ENCODE measurements at places on chromosomes 5 and 9. TPM values are rescaled to one million over a fixed set of nuclear protein-coding genes. Genes with fewer than 3 reads are reported as not detected.

Gene GBA2
- total RNA-seq, result 93.4 TPM

Gene LHFPL2
- 11.0 TPM for total RNA-seq

Gene CCDC192
- total RNA-seq, result not detected

DNA sequence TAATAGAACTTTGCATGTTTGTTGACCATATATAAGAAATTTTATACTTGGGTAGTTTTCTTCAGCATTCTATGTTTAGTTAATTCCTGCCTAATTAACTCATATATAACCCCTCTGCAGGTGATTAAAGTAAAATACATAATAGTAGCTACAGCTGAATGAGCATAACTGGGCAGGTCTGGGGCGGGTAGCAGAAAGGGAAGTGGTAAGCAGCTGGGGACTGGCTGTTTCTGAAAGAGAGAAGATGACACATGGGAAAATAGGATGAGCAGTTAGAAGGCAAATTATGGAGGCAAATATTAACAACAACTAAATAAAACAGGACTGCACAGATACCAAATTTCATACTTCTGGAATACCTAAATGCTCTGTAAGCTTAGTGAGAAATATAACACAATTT, 128.1 kb downstream of the CPLANE1 start:
- no peaks in the 10 kb centered on the region for H3K27me3 ChIP-seq
- no peak overlapping the region for H3K27ac ChIP-seq
- H3K4me1 ChIP-seq, result peaks cover 8% of the 10 kb centered on the region
- H3K4me3 ChIP-seq, result no peak overlapping the region
- H3K36me3 ChIP-seq, result peaks cover 21% of the 10 kb centered on the region

Gene BRINP1
- total RNA-seq, result not detected

- H3K27me3 ChIP-seq, result no peaks in the 10 kb centered on the region
- no peak for DNase-seq
- peak overlapping the region; percentile 50 for H3K4me3 ChIP-seq
- H3K36me3 ChIP-seq, result peaks cover 4% of the 10 kb centered on the region
- peak overlapping the region; percentile 46 for H3K27ac ChIP-seq
- H3K4me1 ChIP-seq, result peaks cover 78% of the 10 kb centered on the region
Observed at GRCh38 chr9:133116346-133117231, 4.5 kb downstream of the RALGDS start.

DNA sequence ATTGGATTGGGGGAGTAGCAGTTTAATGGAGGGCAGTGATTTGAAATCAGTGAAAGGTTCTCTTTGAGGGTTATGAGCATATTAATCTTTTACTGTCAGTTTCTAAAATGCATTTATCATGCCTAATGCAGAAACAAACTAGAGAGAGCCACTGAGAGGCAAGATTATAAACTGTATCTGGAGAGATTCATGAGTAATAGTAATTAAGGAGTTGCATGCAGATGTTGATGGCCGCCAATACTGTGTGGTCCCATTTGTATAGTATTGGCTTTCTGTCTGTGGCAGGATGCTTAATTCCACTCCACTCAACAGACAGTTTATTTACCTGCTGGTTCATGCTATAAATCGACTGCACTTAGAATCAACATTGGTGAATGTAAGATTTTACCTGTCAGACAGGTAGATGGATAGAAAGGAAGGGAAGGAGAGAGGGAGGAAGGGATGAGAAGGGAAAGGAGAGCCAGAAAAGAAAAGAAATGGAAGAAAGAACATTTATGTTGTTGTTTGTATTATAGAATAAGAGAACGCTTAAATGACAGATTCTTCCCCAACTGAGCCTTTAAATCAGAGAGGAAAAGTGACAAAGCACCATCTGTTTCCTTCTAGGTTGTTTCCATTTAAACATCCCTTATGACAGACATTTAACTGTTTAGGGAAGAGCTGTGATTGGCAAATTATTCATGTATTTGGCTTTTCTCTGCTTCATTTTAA, 146.5 kb downstream of the PAM start:
- H3K27me3 ChIP-seq, result no peaks in the 10 kb centered on the region
- no peak overlapping the region for H3K4me3 ChIP-seq
- no peak overlapping the region for H3K27ac ChIP-seq
- no peak for DNase-seq
- H3K4me1 ChIP-seq, result no peaks in the 10 kb centered on the region

DNA sequence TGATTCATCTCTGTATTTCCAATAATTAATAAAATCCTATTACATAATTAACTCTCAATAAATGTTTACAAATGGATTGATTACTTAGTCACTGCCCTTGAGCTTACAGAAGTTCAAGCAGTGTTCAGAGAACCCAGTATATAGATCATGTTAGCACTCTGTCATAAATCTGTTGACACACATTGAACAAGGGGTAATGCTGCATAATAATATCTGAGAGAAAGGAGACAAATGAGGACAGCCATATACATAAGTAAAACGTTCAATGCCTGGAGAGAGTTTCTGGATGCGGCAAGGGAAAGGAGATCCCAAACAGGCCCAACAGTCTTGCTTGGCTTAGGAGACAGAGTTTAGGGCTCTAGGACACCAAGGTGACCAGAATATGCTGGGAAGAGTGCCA, 270.2 kb downstream of the FBXL17 start:
- H3K4me3 ChIP-seq, result no peak overlapping the region
- peaks cover 5% of the 10 kb centered on the region for H3K4me1 ChIP-seq
- no peak overlapping the region for H3K27ac ChIP-seq
- no peaks in the 10 kb centered on the region for H3K27me3 ChIP-seq
- no peak for DNase-seq

Gene MFAP3
- total RNA-seq, result 20.8 TPM

Gene PTTG1
- total RNA-seq, result 15.3 TPM

Gene TESK1
- 51.9 TPM for total RNA-seq

Gene ALDOB
- total RNA-seq, result not detected

- no peak overlapping the region for H3K4me3 ChIP-seq
- no peaks in the 10 kb centered on the region for H3K4me1 ChIP-seq
- no peak overlapping the region for H3K27ac ChIP-seq
- H3K27me3 ChIP-seq, result no peaks in the 10 kb centered on the region
Observed at GRCh38 chr5:84478603-84479002, 93.9 kb upstream of the EDIL3 start.

GRCh38 chr9:5448461-5449435, 1.6 kb upstream of the CD274 start:
- peaks cover 19% of the 10 kb centered on the region for H3K36me3 ChIP-seq
- peak overlapping the region; percentile 95 for H3K4me3 ChIP-seq

DNA sequence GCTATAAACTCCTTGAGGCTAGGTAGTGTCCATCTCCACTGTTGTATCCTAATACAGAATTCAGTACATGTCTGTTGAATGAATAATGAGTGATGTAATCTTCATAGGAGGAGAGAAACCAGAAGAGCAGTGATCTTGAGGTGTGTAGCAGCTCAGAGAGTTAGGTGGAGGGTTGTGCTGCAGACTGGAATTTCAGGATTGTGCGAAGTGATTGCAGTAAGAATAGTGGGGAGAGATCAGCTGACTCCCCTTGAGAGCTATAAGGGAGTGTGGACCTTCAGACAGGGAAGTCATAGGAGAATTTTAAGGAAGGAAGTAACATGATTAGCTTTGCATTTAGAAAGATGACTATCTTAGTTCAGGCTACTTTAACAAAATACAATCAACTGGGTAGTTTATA, 4.4 kb downstream of the SNX24 start:
- H3K27me3 ChIP-seq, result no peaks in the 10 kb centered on the region
- DNase-seq, result no peak
- peaks cover 19% of the 10 kb centered on the region for H3K4me1 ChIP-seq
- H3K27ac ChIP-seq, result no peak overlapping the region

- no peak for DNase-seq
- peaks cover 36% of the 10 kb centered on the region for H3K4me1 ChIP-seq
- peaks cover 23% of the 10 kb centered on the region for H3K36me3 ChIP-seq
- H3K27me3 ChIP-seq, result no peaks in the 10 kb centered on the region
- peak overlapping the region; percentile 99 for H3K27ac ChIP-seq
Observed at GRCh38 chr5:43065387-43065947, 25.3 kb upstream of the ANXA2R start.

GRCh38 chr9:115349542-115349941, 231.6 kb upstream of the TNC start:
- H3K36me3 ChIP-seq, result no peaks in the 10 kb centered on the region
- H3K27me3 ChIP-seq, result no peaks in the 10 kb centered on the region
- no peaks in the 10 kb centered on the region for H3K4me1 ChIP-seq

Gene EFNA5
- not detected for total RNA-seq

DNA sequence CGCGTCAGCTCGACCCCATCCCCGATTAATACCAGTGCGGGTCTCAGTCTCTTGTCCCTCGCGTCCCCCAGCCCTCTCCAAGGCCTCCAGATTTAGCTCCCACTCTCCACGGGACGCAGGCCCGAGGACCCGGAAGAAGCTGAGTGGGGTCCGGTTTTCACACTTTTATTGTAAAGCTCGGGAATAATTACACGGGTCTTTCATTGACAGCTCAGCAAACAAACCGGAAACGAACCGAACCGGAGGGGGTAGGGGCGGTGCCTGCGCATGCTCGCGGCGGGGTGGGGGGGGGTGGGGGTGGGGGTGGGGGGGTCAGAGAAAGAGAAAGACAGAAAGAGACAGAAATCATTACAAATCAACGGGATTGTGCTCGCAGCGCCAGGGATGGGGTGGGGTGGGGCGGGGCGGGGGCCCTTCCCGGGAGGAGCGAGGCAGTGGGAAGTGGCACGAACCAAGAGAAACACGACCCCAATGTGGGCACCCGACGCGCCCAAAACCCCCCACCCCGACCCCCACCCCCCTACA, 27.9 kb downstream of the PCDH1 start:
- peaks cover 9% of the 10 kb centered on the region for H3K4me1 ChIP-seq
- DNase-seq, result no peak
- peak overlapping the region; percentile 87 for H3K4me3 ChIP-seq

Gene ADCY2
- not detected for total RNA-seq

GRCh38 chr5:168427224-168427623, 59.0 kb upstream of the RARS1 start:
- peaks cover 1% of the 10 kb centered on the region for H3K36me3 ChIP-seq
- DNase-seq, result no peak
- H3K4me1 ChIP-seq, result no peaks in the 10 kb centered on the region
- H3K27me3 ChIP-seq, result no peaks in the 10 kb centered on the region
- no peak overlapping the region for H3K4me3 ChIP-seq

DNA sequence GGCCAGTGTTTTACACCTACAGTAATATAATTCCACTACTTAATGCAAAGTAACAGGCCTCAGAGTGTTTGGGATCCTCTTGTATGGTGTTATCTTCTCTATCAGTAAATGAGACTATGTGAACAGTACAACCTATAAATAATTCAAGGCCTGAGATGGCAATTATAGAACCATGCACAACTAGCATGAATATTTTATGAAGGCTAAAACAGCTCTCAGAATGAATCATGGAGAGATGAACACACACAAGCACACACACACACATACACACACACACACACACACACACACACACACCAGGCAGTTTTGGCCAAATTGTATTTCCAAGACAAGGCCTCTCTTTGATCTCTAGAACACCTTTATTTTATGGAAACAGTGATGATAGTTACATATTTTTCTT, 224.9 kb downstream of the EBF1 start:
- H3K27me3 ChIP-seq, result no peaks in the 10 kb centered on the region
- peaks cover 92% of the 10 kb centered on the region for H3K4me1 ChIP-seq
- peak overlapping the region; percentile 72 for H3K4me3 ChIP-seq

Gene PHF24
- 0.13 TPM for total RNA-seq

GRCh38 chr5:84381502-84382362, 2.9 kb downstream of the EDIL3 start:
- H3K36me3 ChIP-seq, result no peaks in the 10 kb centered on the region
- H3K4me3 ChIP-seq, result no peak overlapping the region
- peaks cover 2% of the 10 kb centered on the region for H3K4me1 ChIP-seq
- H3K27me3 ChIP-seq, result peaks cover 28% of the 10 kb centered on the region
- DNase-seq, result no peak

Gene RXFP3
- total RNA-seq, result not detected

Gene BTNL9
- total RNA-seq, result 27.6 TPM

GRCh38 chr5:110909415-110909814, 162.1 kb upstream of the TSLP start:
- no peaks in the 10 kb centered on the region for H3K27me3 ChIP-seq
- H3K4me1 ChIP-seq, result no peaks in the 10 kb centered on the region
- DNase-seq, result no peak
- no peaks in the 10 kb centered on the region for H3K36me3 ChIP-seq
- no peak overlapping the region for H3K4me3 ChIP-seq

GRCh38 chr5:175738602-175739133, 80.8 kb downstream of the HRH2 start:
- no peaks in the 10 kb centered on the region for H3K4me1 ChIP-seq
- H3K27ac ChIP-seq, result no peak overlapping the region
- no peaks in the 10 kb centered on the region for H3K36me3 ChIP-seq
- no peak for DNase-seq
- H3K4me3 ChIP-seq, result no peak overlapping the region

Gene CEL
- 0.64 TPM for total RNA-seq

DNA sequence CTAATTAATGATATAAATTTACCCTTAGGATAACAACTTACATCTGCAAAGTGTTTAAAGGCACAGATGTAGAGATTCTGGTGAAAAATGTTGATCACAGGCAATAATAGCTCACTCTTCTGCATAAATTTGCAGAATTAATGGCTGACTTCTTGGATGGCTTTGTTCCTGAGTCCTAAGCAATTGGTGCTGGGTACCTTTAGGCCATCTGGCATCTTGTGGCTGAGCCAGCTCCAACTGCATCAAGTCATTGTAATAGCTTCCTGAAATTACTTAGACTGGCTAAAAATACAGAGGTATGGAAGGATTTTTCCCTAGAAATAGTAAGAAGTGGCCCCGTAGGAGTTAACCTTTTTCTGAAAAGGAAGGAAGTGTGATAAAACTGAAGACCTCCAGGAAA, 118.3 kb upstream of the MINAR2 start:
- no peak for DNase-seq
- H3K36me3 ChIP-seq, result no peaks in the 10 kb centered on the region
- H3K4me3 ChIP-seq, result no peak overlapping the region
- H3K27ac ChIP-seq, result no peak overlapping the region
- no peaks in the 10 kb centered on the region for H3K27me3 ChIP-seq

DNA sequence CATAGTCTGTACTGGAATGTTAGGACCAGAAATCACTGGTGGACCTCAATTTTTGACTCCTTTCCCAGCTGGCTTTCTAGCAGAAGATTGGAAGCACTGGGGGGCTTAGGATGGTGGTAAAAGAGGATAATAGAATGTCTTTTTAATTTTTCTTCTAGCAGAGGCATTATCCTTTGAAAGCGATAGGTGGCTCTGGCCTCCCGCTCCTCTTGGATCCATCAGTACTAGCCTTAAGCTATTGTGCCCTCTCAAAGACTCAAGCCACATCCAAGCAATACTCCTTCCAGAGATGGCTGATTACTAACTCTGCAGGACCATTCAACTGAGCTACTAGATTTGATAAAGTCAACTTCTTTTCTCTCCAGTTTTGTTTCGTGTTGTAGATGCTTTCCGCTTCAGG, 610.6 kb downstream of the CDH12 start:
- H3K4me3 ChIP-seq, result no peak overlapping the region
- DNase-seq, result no peak
- no peaks in the 10 kb centered on the region for H3K27me3 ChIP-seq
- no peaks in the 10 kb centered on the region for H3K36me3 ChIP-seq
- H3K27ac ChIP-seq, result no peak overlapping the region
- no peaks in the 10 kb centered on the region for H3K4me1 ChIP-seq

Gene TMEM215
- total RNA-seq, result not detected

Gene ELOVL7
- total RNA-seq, result 0.32 TPM

Gene CCDC171
- total RNA-seq, result 1.9 TPM

- H3K4me3 ChIP-seq, result no peak overlapping the region
- peaks cover 5% of the 10 kb centered on the region for H3K4me1 ChIP-seq
- H3K27ac ChIP-seq, result no peak overlapping the region
- DNase-seq, result no peak
Observed at GRCh38 chr5:16726538-16726946, 109.7 kb upstream of the RETREG1 start.

- H3K36me3 ChIP-seq, result no peaks in the 10 kb centered on the region
- peaks cover 61% of the 10 kb centered on the region for H3K27me3 ChIP-seq
- peaks cover 43% of the 10 kb centered on the region for H3K4me1 ChIP-seq
- no peak for DNase-seq
Observed at GRCh38 chr5:135030123-135030955, 3.7 kb downstream of the PITX1 start.

Gene KCNT1
- not detected for total RNA-seq
